ENCODE measurements at places on chromosomes 11 and 22.

DNA sequence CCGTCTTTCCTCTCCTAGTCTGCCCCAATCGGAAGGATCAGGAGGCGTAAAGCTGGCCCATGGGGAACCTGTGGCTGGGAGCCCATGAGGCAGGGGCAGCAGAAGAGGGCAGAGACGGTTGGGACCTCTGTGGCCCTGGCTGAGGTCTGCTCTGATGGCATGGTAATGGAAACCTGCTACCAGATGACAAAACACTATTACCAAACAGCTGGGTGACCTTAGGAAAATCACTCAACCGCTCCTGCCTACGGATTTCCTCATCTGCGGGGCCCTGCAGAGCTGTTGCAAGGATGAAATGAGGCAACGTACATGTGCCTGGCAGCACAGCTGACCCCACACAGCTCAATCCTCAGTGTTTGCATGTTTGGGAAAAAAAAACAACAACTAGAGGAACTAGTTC, 4.6 kb downstream of the AP5B1 start:
- DNase-seq: no peak

DNA sequence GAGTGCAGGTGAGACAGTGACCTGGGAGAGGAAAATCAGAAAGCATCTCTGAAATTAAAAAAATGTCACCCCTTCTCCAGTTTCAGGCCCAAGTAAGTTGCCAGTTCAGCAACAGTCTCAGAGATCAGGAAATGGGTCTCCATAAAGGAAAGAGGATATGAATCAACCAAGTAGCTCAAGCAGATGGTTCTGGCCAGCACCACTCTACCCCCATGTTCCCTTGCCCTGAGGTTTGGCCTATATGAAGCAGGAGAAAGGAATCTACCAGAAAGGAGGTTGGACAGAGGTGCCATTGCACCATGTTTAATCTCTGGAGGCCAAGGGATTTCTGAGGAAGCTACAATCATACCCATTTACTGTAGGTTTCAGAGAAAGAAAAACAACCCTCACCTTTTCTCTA, 7.7 kb downstream of the FZD4 start:
- DNase-seq: no peak

- no peak for DNase-seq
Observed at GRCh38 chr11:128662960-128663359, 30.9 kb upstream of the FLI1 start.

DNA sequence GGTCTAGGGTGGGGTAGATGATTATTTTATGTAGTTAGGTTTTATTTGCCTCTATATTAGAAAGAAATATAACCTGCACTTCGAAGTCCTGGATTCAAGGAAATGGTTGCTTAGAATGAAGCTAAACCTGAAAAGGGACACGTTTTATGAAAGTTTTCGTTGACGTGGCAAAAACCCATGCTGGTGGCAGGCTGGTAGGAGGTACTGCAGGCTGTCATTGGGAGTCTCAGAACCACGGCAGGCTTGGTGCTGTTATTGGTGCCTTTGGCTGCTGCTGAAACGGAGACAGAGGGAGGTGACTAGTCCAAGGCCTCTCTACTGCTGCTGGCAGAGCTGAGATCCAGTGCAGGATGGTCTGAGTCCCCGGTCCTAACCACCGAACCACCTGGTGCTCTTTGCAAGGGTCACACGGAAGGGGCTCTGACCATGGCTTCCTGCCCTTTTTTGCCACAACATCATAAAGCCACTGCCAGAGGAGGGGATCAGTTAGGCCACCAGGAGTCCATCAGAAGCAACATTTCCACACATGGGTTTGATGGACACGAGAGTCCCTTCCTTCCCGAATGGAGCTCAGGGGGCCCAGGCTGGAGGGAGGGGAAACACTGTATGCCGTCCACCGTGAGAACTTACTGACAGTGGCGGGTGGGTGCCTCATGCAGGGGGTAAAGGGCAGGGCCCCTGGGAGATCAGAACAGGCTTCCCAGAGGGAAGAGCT, 13.4 kb downstream of the CSF2RB start:
- no peak for DNase-seq

DNA sequence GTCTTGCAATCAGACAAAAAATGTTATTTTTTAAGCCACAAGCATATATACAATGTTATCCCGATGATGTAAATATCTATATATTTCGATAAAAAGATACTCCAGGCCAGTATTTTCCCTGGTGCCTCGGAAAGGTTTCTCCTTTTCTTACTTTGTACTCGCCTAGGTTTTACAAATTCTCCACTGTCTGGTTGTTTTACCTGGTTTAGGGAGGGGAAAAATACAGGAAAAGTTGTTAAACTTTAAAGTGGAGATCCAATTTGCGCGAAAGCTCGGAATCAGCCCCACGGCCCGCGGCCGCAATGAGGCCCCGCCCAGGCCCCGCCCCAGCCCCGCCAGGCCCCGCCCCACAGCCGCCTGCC, 58.4 kb upstream of the WNT7B start:
- no peak for DNase-seq

DNA sequence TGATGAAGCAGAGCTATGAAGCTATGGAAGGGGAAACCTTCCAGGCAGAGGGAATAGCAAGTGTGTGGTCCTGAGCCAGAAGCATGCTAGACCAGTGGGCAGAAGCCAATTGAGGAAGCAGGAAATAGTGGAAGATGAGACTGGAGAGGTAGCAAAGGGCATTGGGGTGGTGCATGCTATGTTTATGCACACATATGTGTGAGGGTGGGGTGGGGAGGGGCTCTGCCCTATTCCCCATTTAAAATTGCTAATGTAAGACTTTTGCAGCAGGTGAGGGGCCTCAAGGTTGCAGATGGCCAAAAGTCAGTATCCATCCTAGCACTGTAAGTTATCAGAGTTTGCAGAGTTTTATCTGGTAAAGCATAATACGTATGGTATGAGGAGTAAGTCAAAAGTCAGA, 626.6 kb upstream of the KIRREL3 start:
- no peak for DNase-seq

GRCh38 chr22:42610186-42610585, 4.5 kb downstream of the POLDIP3 start:
- DNase-seq: no peak

DNA sequence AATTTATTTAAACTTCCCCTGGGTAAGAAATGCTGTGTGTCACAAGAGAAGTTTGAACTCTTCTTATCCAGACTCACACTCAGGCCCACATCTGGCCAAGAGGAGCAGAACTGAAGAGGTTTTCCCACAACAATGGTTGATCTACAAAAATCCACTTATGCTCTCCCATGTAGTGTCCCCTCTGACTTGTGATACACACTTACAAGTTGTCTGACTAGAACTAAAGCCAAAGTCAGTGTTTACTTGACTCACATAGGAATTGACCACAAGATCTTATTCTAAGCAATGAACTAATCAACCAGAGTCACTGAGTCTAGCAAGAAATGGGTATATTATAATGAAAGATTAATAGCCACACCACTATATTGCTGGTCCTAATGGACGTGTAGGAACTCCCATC, 133.0 kb downstream of the ATG16L2 start:
- no peak for DNase-seq

- DNase-seq: no peak
Observed at GRCh38 chr11:11308249-11308648, 44.8 kb downstream of the CSNK2A3 start.

DNA sequence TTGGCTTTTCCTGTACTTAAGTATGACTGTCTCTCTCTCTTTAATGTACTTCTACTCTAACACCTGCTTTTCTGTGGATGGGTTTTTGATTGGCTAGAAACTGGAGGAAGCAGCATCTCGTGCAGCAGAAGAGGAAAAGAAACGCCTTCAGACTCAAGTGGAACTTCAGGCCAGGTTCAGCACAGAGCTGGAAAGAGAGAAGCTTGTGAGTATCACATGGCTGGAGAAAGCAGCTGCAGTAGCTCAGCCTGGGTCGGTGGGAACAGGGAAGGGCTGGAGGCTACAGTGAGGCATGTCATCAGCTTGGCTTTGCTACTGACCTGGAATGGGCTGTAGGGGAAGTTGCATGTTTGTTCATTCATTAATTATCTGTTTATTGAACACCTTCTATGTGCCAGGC, 74.2 kb downstream of the SWAP70 start:
- DNase-seq: no peak

Measured in NCI-H1092 (cell line).